ENCODE measurements at places on chromosomes 7 and 10.

GRCh38 chr7:80659120-80660055 is 20.9 kb downstream of the CD36 start:
- no peak for DNase-seq

- no peak for DNase-seq
Observed at GRCh38 chr7:109986701-109987100, 1104.2 kb upstream of the LRRN3 start.

DNA sequence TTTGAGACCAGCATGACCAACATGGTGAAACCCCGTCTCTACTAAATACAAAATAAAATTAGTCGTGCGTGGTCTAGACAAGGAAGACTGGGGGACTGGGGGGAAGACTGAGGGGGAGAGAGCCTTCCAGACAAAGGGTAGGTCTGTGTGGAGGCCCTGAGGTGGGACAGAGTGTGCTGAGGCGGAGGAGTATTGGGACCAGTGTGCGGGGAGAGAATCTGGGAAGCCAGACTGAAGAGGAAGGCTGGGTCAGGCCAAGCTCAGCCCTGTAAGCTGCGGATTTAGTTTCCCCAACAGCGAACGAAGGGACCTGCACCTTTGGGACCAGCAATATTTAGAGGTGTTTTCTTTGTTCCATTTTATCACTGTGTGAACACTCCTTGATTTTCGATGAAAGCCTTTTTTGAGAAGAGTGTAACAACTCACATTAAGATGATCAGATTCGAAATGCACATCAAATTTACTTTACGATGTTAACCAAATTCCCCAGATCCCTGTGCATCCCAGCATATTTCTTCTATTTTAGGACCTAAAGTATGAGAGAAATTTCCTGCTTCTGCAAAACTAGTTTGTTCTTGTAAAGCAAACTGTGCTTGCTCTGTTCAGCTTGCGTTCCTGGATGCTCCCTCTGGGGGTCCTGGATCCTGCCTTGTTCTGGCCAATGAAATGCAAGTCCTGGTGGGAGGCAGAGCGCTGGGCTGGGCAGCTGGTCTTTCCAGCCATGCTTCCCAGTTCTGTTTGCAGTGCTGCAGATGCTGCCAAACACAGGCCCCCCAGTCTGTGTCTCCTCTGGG is 39.4 kb downstream of the PLAU start:
- no peak for DNase-seq

GRCh38 chr7:107387573-107388219 is 82.2 kb upstream of the GPR22 start:
- no peak for DNase-seq

- no peak for DNase-seq
Observed at GRCh38 chr7:43385856-43386255, 197.1 kb upstream of the STK17A start.

- peak; percentile 88 for DNase-seq
Observed at GRCh38 chr10:62779487-62780248, 24.9 kb upstream of the ADO start.

DNA sequence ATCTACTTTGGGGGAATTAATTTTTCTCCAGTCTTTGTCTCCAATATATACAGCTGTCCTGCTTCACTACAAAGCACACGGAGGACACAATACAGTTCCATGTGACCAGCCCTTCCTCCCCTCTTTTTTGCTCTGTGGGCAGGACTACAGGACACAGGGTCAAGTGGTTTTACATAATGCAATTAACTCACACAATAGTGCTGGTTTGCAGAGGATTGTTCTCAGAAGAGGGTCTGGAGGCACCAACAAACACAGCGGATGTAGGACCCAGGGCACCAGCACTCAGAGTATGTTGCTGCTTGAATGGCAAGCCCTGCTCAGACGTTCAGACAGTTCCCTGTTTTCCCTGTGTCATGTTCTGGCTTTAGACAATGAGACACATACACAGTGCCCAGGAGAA is 52.0 kb upstream of the NPTX2 start:
- DNase-seq = no peak

GRCh38 chr10:129771024-129771423 is 193.1 kb downstream of the EBF3 start:
- no peak for DNase-seq

All from activated CD8-positive, alpha-beta memory T cell treated with anti-CD3 and anti-CD28 coated beads, Interleukin-2, amount 50 U/mL, for 4 hours (primary cell).